ENCODE measurements at places on chromosomes 2 and 18.

GRCh38 chr2:57936216-57936615 is 110.4 kb upstream of the VRK2 start:
- DNase-seq, result no peak

GRCh38 chr2:153497938-153498629 is 19.5 kb upstream of the RPRM start:
- no peak for DNase-seq

GRCh38 chr2:231547315-231548110 is 17.3 kb upstream of the NMUR1 start:
- DNase-seq, result no peak

- DNase-seq, result no peak
These were observed 17.7 kb downstream of the COL5A2 start for GRCh38 chr2:189161894-189162293.

- DNase-seq, result no peak
These were observed 553.7 kb upstream of the SYT4 start for GRCh38 chr18:43830947-43831346.

DNA sequence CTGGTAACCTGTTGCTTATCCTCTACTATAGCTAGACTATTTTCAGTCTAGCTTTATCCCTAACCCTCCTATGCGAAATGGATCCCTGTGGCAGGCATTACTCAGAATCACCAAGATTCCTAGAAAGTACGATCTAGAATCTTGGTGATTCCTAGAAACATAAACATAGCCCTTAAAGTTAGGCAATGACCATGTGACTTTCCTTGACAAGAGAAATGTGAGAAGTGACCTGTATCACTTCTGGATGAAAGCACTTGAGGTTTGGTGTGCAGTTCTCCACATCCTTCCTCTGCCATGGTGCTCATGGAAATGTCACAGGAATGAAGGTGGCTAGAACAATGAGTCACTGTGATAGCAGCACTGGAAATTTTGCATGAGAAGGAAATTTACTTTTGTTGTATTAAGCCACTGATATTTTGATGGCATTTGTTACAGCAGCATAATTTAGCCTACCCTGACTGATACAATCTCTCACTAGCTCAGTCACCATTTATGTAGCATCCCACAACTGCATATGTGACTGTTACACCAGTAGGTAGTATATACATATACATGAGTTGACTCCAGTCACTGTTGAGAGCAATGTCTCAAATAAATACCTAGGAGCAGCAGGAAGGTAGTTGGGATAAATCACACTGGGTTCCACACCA is 68.3 kb upstream of the MAPRE2 start:
- DNase-seq, result no peak
